Lung microvascular endothelial cell (primary cell): ENCODE measurements at places on chromosomes 7 and 10. TPM values are rescaled to one million over a fixed set of nuclear protein-coding genes. Genes with fewer than 3 reads are reported as not detected.

GRCh38 chr10:75499556-75500160 lies 68.2 kb downstream of the LRMDA start:
- peak; percentile 6 for DNase-seq

GRCh38 chr10:124074501-124075109 lies 18.8 kb downstream of the CHST15 start:
- no peak for DNase-seq

GRCh38 chr7:4882169-4883032 lies 1.1 kb downstream of the RADIL start:
- DNase-seq: peak; percentile 49

DNA sequence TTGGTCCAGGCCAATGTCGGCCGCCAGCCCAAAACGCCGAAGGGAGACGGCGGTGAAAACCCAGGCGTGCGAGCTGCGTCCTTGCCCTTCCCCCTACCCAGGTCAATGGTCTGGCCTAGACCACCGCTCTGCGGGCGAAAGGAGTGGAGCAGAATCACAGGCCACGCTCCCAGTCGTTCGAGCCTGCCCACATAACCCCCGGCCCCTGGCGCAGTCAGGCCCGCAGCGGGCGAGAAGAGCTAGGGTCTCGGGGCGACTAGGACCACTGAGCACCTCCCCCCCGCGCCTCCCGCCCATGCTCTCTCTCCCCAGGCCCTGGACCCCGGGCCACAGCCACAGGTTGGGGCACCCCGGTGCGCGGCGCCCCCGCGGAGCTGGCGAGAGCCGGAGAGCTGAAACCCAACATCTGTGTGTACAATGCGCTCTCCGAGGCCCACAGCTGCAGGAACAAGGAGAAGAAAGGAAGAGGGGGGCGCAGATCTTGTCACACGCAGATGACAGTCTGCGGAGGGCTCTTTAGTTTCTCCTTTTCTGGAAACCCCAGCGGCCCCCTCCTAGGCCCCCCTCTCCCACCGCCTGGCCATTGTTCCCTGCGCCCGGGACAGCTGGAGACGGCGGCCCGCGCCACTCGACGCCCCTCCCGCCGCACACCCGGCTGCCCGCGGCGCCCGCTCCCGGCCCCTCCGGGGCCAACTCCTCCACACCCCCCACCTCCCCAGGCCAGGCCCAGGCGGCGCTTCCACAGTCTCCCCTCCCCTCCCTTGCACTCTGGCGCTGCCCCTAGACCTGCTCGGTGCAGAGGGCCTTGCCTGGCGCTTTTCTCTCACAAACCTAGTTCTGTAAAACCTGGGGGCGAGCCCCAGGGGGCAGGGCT lies 355.0 kb downstream of the DNAJB6 start:
- DNase-seq: no peak

- DNase-seq: no peak
Measured at GRCh38 chr7:50418526-50419290, 31.4 kb downstream of the FIGNL1 start.

- DNase-seq: no peak
Measured at GRCh38 chr10:80493522-80494051, 39.5 kb downstream of the TSPAN14 start.

GRCh38 chr10:17265468-17265867 lies 37.4 kb downstream of the VIM start:
- no peak for DNase-seq

DNA sequence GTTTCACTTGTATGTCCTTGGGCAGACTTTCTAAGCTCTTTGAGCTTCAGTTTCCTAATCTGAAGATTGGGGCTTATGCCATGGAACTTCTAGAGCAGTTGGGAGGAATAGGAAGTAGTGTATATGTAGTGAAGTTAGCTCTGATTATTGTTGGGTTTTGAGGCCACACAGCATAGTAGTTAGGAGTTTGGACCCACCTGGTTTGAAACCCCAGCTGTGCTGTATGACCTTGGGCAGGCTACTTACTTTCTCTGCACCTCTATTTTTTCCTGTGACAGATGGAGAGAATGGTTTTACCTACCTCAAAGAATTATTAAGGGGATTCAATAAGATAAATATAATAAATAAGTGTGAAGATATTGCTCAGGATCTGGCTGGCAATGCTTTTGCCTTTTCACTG lies 61.4 kb upstream of the ADRB1 start:
- DNase-seq: no peak

- DNase-seq: no peak
Measured at GRCh38 chr10:84336406-84337090, 8.2 kb downstream of the CCSER2 start.

DNA sequence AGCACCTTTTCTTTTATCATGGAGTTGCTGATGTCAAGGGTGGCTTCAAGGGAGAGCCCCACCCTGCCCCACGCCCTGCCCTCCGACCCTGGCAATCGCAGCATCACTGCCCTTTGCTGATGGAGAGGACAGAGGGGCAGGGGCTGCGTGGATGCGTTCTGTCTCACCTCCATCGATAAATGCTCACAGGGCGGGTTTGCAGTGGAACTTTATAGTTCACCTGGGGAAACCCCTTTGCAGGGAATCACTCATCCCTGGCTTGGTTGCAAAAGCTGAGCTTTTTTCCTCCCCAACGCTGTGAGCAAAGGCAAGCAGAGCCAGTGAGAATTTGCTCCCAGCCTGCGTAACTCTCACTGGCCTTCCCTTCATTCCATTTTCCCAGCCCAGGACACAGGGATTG lies 176.8 kb downstream of the WDR37 start:
- no peak for DNase-seq

- no peak for DNase-seq
Measured at GRCh38 chr7:13077466-13077865, 390.0 kb downstream of the ARL4A start.

DNA sequence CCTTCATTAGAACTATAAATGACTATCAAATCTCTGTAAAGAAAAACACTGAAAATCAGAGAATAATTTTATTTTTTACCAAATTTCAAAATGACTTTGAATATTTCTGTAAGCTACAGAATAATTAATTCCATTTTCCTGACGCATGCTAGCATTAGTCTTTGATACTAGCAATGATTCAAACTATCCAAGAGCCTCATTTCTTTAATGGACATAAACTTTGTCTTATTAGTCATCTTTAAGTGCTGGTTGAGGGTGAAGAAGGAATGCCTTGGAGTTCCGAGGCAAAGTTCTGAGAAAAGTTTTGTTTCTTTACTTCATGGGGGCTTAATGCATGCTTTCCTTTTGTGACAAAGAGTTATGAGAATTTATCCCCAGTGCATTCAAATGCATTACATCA lies 137.3 kb downstream of the AGMO start:
- no peak for DNase-seq

DNA sequence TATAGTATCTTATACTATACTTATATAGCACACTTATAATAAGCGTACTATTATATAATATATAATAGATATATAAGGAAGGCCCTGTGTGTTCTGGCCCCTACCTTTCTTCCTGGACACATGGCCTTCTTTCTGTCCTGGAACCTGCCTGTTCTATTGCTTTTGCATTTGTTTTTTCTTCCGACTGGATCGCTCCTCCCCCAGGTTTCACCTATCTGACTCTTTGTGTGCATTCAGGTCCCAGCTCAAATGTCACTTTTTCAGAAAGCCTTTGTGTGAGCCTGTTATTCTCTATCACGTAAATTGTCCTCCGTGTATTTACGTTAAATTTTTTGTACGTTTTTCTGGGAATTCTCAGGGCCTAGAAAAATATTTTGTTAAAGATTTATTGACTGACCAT lies 2.9 kb upstream of the TRIM8 start:
- no peak for DNase-seq

- no peak for DNase-seq
Measured at GRCh38 chr7:41503438-41503837, 199.5 kb downstream of the INHBA start.

- DNase-seq: peak; percentile 9
Measured at GRCh38 chr7:15571301-15571878, 9.6 kb upstream of the AGMO start.

GRCh38 chr7:132956556-132956955 lies 125.3 kb downstream of the CHCHD3 start:
- no peak for DNase-seq

DNA sequence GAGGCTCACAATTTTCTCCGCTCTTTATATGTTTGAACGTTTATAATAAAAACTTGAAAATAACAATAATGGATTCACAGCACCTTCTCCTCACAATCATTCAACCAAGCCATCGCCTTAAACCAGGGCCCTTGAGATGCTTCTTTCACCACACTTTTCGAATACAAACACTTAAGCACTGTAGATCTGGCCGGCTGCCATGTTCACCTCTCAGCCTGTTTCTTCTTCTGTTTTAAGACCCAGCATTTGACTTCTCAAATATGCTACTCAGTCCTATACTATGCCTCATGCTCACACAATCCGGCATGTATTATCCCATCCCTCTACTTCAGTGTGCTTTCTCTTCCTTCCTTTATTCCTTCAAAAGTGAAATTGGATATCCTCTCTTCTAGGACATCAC lies 280.6 kb downstream of the TFEC start:
- DNase-seq: no peak

GRCh38 chr7:87047-87446 lies 105.3 kb upstream of the FAM20C start:
- DNase-seq: no peak

- DNase-seq: peak; percentile 75
Measured at GRCh38 chr10:114103284-114103683, 59.6 kb downstream of the ADRB1 start.

OR9A2 gene
- not detected in 2 replicates for total RNA-seq

PLAC9 gene
- total RNA-seq: 0.40 and 2.0 TPM in 2 replicates

RABGEF1 gene
- total RNA-seq: 14.6 and 23.4 TPM in 2 replicates

LIPJ gene
- not detected in 2 replicates for total RNA-seq

AKR1C8 gene
- total RNA-seq: not detected in 2 replicates

RPEL1 gene
- under 0.01 and 0.20 TPM in 2 replicates for total RNA-seq

SMO gene
- 3.1 and 3.4 TPM in 2 replicates for total RNA-seq

NEUROD6 gene
- not detected in 2 replicates for total RNA-seq
